ENCODE measurements at places on chromosomes 2 and 18. TPM values are rescaled to one million over a fixed set of nuclear protein-coding genes. Genes with fewer than 3 reads are reported as not detected.

GRCh38 chr2:241185961-241186360, 2.5 kb upstream of the ANO7 start:
- no peak for DNase-seq

DNA sequence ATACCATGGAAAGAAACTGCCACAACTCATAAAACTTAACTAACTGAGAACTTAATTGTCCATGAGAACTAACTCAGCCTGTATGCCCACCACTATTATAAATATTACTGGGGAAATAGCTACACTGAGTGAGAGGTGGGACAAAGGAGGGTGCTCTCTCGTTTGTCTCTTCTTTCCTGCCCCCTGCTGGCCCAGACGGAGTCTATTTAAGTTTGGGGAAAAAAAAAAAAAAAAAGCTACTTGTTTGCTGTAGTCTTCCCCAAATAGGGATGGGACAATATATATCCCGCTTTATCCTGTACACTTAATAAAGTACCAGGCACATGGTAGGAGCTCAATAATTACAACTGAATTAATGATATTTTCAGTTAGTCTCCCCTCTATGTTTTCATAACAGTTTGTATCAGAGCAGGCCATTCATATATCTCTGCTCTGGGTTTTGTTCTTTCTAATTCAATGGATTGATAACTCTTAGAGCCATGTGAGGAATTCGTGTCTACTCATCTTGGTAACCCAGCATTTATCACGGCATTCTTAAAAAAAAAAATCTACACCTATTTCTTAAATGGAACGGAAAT, 647.6 kb upstream of the PKDCC start:
- no peak for DNase-seq

DNA sequence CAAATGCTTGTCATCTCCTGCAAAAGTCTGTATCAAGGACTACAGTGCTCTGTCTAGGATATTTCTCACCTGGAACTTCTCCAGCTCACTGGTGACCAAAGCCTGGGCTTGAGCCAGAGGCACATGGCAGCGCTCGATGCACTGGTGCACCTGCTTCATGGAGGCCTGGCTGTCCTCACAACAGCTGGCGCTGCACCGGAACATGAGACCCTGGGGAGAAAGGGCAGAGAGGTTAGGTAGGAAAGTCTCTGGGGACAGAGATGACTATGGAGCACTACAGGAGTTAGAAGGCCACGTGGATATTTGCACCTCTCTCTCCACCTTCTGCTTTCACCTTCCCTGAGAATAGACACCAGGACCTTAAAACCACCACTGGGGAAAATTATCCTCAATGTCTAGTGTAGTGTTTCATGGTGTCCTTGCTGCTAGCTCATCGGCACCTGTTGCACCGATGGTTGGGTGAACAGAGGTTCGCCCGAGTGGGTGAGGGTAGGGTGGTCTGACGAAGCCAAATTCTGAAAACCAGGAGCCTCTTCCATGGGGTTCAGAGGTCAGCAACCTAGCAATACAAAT, 1.0 kb downstream of the FAM136A start:
- DNase-seq: no peak

PCARE gene
- polyA plus RNA-seq: 0.35 TPM

DNA sequence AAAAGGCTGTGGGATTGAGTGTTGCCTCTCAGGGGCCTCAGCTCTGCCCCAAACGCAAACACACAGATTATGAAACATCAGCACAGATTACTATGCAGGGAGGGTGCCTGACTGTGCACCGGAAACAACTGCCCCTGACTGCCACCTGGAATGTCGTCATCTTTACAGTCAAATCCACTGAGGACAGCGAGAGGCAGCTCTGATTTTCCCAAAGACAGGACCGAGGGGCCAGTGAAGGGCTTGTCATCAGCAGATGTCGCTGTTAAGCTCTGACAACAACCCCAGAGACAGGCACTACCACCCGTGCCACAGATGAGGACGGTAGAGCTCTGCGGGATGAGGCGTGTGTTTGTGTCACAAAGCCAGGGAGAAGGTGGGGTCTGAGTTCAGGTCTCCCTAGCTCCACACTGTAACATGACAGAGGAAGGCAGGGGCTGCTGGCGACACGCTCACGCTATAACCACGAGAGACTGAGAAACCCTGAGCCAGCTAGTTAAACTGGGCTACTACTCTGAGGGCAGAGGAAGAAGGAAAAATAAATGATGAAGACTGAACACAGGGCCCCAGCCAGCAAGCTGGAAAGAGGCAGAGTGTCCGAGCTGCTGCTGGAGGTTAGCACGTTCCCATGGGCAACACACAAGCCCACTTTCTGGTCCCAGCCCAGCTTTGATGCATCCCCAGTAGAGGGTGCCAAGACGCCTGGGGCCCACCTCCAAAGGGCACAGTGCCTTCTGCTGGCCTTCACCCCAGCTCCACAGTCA, 47.0 kb downstream of the PARD6G start:
- no peak for DNase-seq

DNA sequence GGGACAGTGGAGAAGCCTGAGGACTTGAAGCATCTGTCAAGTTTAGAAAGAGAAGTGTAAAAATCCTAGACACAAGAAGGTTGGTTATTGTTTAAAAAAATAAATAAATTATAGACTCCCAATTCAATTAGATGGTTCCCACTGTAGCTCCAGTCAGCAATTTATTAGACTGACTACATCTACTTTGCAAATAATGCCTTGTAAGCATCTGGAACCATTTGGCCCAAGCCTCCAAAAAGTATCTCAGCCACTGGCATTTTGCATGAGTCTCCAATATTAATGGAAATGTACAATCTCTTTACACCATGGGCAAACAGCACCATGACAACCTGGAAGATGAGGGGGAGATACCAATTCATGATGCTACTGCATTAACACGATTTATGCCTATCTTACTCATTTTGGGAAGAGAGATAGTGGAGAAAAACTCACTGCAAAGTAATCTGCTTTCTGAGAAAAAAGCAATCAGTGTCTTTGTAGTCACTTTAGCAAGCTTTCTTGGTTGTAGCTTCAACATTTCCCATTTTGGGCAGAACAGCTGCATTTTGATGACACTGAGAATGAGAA, 2.8 kb downstream of the NYAP2 start:
- DNase-seq: no peak

DNA sequence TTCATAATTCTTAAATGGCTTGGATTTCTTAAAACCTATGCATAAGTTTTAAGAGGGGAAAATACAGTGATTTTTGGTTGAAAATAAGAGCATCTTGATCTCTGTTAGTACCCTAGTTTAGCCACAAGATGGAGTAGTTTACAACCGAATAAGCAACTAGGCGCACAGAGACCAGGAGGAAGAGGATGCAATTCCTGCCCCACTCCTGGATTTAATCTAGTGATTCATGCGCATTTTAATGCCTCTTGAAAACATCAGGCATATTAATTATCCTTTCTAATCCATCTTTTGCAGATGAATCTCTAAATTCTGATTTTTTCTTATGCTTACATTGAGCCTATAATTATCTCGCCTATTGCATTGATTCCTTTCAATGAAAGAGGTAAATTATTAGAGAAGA, 76.7 kb downstream of the MRPS9 start:
- no peak for DNase-seq

- DNase-seq: peak; percentile 6
Observed at GRCh38 chr2:104856086-104856972, 2.4 kb downstream of the POU3F3 start.

GRCh38 chr2:170566138-170566537, 149.0 kb upstream of the SP5 start:
- no peak for DNase-seq

DNA sequence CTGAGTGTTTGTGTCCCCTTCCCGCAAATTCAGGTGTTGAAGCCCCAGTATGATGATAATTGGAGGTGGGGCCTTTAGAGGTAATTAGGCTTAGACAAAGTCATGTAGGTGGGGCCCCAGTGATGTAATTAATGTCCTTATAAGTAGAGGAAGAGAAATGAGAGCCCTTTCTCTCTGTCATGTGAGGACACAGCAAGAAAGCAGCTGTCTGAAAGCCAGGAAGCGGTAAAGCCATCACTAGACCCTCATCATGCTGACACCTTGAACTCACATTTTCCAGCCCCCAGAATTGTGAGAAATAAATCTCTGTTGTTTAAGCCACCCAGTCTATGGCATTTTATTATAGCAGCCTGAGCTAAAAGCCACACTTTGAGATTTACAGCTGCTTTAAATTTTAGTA, 1580.0 kb downstream of the LRP1B start:
- DNase-seq: no peak

DNA sequence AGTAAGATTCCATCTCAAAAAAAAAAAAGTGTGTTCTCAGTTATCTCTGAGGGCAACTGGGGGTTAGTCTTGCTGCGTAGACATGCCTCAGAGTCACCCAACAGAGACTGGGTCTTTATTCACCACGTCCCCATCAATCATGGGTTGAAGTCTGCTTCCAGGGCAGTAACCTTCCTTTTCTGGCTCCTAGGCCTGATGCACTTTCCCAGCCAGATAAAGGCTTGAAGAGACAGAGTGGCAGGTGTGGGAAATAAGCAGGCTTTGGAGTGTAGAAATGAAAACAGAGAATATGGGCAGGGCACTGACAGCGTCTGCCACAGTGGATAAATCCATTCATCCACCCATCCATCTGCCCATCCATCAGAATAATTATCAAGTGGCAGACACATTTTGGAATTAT, 134.1 kb upstream of the LGALSL start:
- no peak for DNase-seq

ITGB6 gene
- 20.6 TPM for polyA plus RNA-seq

SERPINB13 gene
- not detected for polyA plus RNA-seq

DNA sequence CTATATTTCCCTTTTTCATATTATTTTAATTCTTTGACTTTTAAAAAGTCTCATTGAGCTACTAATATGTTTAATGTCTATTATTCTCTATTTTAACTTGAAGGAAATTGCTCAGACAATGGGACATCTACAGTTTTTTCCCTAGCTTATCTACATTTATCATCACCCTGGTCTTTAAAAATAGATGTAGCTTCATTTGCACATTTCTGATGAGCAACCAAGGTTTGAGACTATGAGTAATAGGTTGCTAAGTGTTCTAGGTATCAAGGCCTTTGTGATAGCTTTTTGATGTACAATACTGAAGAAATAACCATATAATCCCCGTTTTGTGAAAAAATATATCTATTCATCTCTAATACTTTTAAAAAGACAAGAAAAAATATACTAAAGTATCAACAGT, 47.0 kb downstream of the STAT4 start:
- no peak for DNase-seq

DNA sequence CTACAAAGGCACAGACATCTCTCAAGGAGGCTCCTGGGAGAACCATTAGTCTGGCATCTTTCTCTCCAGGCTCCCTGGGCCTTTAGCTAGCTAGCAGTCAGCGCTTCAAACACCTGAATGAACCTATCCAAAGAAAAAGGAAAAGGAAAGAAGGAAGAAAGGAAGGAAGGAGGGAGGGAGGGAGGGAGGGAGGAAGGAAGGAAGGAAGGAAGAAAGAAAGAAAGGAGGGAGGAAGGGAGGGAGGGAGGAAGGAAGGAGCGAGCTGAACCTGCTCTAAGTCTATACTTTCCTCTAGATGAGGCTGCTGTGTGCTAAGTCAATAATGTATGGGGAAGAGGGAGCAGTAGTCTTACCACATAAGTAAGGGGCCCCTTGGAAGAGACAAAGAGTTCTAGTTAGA, 5.1 kb upstream of the BCL11A start:
- no peak for DNase-seq

DNA sequence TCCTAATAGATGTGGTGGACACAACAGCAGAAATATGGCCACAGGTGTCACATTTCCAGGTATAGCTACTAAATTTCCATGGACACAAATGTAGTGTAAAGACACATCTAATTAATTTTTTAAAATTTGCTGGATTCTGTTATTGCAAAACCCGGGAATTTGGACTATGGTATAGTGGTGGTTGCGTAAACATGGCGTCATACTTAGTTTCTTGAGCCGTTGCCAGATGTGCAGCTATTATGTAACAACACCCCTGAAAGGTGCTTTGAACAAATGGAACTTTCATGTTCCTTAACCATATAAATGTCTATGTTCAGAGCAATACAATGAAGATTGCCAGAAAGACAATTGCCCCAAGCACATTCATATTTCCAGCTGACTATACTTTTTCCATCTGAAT, 85.9 kb downstream of the HRH4 start:
- no peak for DNase-seq

ELOA2 gene
- 0.06 TPM for polyA plus RNA-seq

DNA sequence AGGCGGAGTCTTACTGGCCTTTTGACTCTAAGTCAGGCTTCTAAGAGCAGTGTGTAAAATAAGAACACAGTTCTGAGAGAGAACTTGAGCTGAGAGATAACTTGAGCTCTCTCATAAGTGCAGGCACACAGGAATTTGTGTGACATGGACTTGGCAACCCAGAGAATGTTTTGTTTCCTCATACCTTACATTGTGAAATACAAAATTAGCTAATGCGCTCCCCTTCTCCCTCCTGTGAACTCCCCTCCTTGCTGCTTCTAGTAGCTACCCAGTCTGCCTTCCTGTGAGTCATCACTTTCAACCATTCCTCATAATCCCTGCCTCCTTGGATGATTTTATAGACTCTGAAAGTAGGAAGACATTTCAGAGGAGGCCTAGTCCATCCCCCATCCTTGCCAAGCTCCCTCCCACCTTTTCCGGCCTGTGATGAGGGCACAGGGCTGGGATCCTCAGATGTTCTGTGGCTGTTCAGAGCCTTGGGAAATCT, 22.6 kb downstream of the FER1L5 start:
- DNase-seq: no peak

DNA sequence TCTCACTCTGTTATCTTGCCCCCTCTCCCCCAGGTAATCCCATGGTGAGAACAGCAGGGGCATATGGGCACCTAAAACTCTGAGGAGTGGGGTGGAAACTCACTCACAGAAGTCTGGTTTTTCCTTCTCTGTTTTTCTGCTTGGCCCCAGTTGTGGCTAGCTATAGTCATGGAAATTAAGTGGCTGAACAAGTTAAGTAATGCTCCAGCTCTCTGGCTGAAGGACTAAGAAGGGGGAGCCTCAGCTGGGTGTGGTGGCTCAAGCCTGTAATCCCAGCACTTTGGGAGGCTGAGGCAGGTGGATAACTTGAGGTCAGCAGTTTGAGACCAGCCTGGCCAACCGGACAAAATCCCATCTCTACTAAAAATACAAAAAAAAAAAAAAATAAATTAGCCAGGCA, 261.0 kb downstream of the TPGS2 start:
- no peak for DNase-seq

GRCh38 chr2:21395366-21395765, 271.6 kb downstream of the TDRD15 start:
- DNase-seq: no peak

- DNase-seq: no peak
Observed at GRCh38 chr2:29475499-29475898, 360.3 kb downstream of the CLIP4 start.

TOGARAM2 gene
- 0.86 TPM for polyA plus RNA-seq

ALPG gene
- polyA plus RNA-seq: not detected

NEU4 gene
- polyA plus RNA-seq: 0.92 TPM

GRCh38 chr2:158753641-158754611, 41.2 kb upstream of the DAPL1 start:
- DNase-seq: peak; percentile 67

GRCh38 chr2:239156516-239157265, 244.1 kb downstream of the HDAC4 start:
- no peak for DNase-seq

GULP1 gene
- 64.1 TPM for polyA plus RNA-seq

LIPG gene
- polyA plus RNA-seq: 41.9 TPM

EHD3 gene
- polyA plus RNA-seq: 49.4 TPM

- no peak for DNase-seq
Observed at GRCh38 chr18:6547476-6547875, 132.8 kb upstream of the L3MBTL4 start.

- no peak for DNase-seq
Observed at GRCh38 chr2:147588191-147588590, 256.6 kb upstream of the ACVR2A start.

Data from right renal cortex interstitium (tissue), 3 donors.